ENCODE measurements at places on chromosomes 11 and 22.

- DNase-seq: no peak
Measured at GRCh38 chr11:123000721-123001120, 19.1 kb upstream of the BSX start.

GRCh38 chr11:27183672-27184457, 143.2 kb downstream of the BBOX1 start:
- peak; percentile 68 for DNase-seq

GRCh38 chr11:118998388-118998717, 415 bp downstream of the CENATAC start:
- DNase-seq: no peak

DNA sequence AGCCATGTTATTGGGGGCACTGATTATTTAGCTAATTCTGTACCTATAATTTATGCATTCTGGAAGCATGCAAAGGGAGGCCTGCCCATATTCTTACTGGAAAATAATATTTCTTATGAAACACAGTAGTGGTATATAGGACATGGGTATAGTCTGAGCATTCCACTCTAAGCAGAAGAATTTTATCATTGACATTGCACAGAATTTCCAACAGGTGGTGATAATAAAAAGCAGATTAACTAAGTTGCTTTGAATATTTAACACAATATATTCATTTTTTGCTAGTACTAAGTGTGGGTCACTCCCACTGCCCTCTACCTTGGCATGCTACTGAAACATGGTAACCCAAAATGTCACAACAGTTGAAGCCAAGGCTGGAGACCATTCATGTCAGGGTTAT, 728.8 kb upstream of the FAT3 start:
- DNase-seq: no peak

All from cerebellum (tissue), 4 donors.